Ascending aorta (tissue), 2 donors: ENCODE measurements at places on chromosomes 1 and 21.

DNA sequence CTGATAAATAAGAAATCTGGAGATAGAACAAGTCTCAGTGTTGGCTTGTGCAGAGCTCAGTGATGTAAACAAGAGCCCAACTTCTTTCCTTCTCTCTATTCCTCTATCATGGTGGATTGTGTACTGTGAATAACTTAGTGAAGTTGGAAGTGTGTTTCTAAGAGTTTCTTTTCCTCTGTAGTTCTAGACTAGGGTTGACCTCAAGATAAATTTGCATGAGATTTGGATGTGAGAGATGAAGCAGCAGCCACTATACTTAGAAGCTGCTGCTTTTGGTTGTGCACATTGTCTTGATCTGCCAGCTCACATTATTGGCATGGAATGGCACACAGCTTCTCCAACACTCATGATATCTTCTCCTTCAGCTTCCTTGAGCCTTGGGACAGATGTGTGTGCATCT is 198.9 kb upstream of the ZP4 start:
- DNase-seq: no peak

GRCh38 chr1:19472174-19472573 is 13.2 kb downstream of the CAPZB start:
- no peak for DNase-seq

GRCh38 chr1:72885017-72885416 is 602.7 kb upstream of the NEGR1 start:
- DNase-seq: no peak

DNA sequence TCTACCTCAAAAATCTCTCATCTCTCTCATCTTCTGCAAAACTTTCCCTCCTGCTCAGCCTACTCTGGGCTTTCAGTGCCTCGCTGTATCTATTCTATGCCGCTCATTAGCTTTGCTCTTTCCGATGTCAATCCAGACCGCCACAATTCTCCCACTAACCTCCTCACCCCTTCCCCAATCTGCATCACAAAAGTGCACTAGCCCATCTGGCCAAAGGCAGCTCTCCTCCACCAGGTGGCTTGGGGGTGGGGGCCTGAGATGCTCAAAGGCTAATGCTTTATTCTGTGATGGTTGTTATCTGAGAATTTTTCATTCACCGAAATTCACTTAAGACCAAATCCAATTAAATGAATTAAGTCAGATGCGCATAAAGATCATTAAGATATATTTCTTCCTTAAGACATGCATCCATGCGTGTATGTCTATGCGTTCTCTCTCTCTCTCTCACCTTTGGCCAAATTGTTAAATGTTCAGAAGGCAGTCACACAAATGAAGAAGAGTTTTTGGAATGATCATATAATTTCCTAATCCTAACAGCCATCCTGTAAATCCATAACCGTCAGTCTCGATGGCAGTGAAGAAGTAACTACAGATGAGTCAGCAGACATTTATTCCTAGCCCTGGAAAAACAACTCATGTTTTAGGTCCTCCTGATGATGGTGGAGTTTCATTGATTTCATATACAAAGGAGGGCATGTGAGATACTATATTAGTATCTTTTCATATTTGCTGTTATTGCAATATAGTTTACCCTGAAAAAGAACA is 111.3 kb downstream of the C1orf21 start:
- no peak for DNase-seq

DNA sequence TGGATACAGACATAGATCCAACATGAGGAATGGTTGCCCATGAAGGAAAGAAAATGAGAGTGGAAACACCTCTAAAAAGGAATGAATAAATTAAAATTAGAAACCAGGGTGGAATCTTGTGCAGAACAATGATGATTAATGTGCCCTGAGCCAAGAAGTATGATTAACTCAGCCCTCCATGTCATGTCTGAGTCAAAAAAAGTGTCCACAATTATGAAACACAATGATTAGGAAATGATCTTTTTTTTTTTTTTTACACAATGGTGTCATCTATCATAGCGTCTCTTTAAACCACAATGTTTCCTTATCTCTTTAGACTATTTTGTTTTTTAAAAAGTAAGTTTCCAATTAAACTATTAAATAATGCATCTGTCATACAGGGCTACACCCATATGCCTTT is 78.9 kb upstream of the RAB4A start:
- no peak for DNase-seq

DNA sequence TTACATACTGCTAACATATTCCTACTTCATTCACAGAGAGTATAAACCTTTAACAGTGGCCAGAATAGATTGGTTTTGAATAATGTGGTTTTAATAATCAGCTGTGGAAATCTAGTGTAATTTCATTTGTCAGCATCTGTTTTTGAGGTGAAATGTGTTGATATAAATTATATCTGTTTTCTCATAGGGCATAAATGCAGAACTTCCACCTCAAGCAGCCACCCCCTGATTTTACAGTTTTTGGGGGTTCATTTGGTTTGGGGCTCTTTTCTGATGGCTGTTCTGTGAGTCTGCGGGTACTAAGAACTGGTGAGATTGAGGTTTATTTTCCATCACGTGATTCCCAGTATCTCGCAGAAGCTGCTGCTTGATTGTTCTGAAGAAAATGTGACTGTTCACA is 23.2 kb downstream of the EDARADD start:
- no peak for DNase-seq

- DNase-seq: no peak
Observed at GRCh38 chr1:155171836-155172731, 1.0 kb downstream of the KRTCAP2 start.

GRCh38 chr1:201305815-201306214 is 22.5 kb downstream of the PKP1 start:
- no peak for DNase-seq

DNA sequence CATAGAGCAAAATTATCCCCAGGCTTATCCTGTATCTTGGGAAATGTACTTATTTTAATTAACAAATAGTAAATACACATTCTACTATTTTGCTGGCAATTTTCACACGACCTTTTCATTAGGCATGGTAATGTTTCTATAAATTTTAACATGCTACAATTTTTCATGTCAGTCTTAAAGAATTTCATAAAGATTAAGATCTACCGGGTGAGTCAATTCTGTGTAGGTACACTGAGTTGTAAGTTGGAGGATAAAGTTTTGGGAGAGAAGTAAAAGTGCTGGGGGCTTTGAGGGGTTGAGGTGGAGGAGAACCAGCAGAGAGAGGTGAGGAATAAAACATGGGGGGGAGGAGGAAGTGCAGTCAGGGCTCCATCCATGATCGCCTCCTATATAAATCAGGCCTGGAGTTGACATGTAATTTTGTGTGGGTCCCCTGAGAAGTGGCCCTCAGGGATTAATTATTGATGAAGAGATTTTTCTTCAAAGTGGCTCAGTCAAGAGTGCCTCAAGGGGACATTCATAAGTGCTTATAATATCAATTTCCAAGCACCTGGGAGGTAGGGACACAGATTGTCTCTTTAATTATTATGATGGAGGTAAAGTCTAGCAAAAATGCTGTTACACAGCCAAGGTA is 7.2 kb downstream of the DPYD start:
- DNase-seq: no peak

DNA sequence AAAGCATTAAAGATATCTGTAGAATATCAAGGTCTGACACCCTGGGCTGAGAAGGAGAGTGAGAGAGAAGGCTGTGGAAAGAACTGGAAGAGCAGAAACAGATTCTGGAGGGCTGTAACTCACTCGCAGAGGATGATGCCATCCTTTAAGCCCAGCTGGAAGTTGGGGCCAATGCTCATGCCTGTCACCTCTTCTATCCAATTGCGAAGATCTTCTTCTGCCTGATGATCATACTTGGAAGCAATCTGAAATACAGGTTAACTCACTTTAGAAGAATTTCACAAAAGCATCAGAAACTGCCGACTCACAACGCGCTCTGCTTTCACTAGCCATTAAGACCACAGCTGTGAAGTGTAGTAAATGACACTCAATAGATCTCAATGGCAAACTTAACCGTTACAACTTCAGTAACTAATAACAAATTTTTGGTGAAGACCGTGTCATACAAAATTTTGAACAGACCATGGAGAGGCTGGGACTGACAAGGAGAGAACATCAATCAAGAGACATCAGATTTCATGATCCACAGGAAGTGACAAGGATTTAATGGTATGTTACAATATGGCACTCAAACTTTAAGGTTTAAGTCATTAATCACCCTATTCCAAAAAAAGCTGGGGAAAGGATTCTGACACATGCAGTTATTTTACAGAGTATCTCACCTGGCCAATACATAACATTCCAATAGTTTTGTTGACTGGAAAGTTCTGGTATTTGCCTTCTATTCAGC is 23.5 kb downstream of the CNN3 start:
- no peak for DNase-seq

DNA sequence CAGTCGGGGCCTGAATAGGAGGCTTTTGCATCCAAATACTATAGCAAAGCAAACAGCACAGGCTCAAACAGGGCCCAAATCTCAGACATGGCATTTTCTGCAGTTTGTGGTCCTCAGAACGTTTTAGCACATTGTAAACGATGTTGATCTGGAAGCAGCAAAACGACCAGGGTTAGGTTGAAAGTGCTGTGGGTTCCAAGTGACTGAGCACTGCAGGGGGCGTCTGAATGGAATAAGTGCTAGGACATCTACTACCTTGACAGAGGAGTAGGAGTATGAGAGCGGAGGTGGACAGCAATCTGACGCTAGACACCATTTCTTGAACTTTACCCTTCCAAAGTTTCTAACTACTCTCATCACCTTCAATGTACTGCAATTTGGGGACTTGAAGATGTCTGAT is 214.9 kb downstream of the BARHL2 start:
- no peak for DNase-seq

DNA sequence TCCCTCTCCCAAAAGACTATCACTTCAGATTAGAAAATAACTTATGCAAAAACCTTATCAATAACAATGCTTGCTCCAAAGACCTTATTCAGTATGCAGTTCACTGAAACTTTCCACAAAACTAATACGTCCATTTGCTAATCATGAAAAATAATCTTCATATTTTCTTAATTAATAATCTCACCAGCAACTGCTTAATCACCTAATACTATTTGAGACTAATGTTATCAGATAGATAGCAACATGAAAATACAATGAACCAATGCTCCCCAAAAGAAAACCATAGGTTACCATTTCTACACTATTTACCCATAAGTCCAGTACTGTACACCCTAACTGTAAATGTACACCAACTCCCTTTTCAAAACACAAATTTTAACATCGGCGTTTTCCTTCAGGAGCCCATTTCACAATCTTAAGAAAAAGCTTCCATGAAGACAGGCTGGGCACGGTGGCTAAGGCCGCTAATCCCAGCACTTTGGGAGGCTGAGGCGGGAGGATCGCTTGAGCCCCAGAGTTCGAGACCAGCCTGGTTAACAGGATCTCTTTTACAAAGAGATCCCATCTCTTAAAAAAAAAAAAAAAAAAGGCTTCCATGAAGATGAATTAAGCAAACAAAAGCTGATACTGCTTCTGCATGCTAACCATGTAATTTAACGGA is 1.7 kb downstream of the GNB1 start:
- no peak for DNase-seq

GRCh38 chr1:68103884-68104554 is 53.6 kb upstream of the DIRAS3 start:
- DNase-seq: no peak

GRCh38 chr21:28900481-28900880 is 92.2 kb downstream of the LTN1 start:
- no peak for DNase-seq

- no peak for DNase-seq
Observed at GRCh38 chr1:116334015-116334547, 39.0 kb upstream of the ATP1A1 start.

GRCh38 chr1:112325504-112325903 is 70.5 kb upstream of the CTTNBP2NL start:
- DNase-seq: no peak

DNA sequence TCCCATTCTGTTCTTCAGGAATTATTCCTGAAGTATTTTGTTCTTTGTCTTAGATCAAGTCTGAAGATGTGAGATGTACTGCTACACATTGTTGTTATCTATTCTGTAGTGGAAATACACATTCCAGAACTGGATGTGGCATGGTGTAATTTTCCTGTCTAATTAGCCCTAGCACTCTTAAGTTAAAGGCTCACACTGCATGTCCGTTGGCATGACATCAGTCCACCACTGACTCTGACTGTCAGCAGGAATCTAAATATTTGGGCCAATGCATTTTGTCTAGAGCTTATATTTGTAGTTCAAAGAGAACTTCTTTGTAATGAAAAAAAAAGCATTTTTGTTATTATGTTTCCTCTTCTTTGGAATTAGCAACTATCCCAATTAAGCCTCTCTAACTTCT is 201.0 kb downstream of the S1PR1 start:
- no peak for DNase-seq

DNA sequence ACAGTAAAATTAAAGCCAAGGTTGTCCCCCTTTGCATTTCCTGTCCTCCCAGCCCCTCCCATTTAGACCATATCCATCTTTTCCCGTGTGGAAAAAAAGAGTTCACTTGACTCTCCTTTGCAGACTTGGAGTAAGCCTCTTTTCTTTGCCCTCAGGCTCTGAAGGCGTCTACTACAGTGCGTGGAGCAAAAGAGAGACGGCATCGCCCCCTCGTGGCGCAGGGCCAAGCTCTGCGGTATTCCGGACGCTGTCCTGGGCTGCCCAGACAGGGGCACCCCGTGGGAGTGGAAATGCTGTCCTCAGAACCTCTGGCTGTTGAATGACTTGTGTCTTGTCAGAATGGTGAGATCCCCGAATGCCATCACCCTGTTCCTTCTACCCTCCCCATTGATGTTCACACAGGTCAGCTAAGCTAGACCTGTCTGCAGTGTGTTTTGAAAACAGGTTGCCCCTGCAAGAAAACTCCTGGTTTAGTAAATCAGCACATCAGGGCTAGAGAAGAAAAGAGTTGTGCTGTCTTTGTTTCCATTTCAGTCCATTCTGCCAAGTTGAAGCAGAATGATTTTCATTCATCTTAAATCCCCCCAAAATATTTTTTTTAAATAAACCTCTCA is 12.3 kb upstream of the GJA8 start:
- DNase-seq: no peak

- DNase-seq: no peak
Observed at GRCh38 chr1:62175568-62176179, 19.0 kb upstream of the L1TD1 start.

DNA sequence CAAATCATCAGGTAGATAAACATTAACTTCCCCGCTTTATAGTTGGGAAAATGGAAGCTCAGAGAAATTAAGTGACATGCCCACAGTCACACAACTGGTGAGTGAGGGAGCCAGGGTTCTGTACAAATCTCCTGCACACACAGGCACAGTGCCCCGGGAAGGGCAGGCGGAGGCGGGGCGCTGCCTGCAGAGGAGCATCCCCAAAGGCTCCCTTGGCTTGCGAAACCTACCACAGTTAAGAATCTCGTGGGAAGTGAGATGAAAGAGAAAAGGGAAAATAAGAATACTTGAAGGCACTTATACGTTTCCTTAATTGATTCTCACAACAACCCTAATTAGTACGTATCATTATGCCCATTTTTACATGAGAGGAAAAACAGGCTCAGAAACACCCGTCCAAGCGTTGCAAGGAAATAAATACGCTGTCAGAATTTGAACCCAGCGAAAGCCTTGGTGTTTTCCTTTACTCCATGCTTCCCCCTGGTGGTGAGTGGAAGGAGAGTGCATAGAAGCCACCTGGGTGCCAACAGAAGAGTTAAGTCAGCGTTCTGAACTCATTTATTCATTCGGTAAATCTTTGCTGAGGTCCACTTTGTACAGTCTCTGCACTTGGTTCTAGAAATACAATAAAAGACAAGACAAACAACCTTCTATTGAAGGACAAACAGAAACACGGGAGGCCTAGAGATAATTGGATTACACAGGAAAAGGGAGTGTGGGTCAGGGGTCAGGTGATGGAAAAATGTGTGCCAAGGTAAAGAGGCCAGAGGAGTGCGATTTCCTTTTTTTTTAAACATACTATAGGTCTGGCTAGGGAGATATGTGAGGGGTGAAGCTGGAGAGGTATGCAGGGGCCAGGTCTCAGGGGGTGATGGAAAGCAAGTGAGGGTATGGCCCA is 28.4 kb downstream of the ACP6 start:
- DNase-seq: no peak
